ENCODE measurements at places on chromosomes 12 and 14.

DNA sequence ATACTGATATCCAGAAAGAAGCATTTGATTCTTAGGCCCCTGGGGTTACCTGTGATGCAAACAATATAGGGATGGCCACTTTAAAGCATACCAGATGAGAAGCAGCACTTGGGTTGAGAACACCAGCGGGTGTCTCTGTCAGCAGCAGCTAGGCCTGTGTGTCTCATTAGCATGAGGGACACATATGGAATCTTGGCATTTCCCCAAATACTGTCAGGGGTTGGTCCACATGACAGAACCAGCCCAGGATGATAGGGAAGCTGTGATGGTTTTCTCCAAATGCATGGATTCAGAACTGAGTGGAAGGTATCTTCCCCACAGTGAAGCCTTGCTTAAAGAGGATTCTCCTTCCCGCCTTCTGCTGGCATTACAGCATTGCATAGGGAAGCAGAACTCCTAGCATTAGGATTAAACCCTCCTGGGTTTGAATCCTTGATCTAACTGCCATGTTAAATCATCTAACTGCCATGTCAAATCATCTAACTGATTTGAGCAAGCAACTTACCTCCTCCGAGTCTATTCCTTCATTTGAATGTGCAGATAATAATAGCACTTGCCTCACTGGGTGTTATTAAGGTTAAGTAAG lies 111.5 kb upstream of the WSCD2 start:
- no peak for DNase-seq

DNA sequence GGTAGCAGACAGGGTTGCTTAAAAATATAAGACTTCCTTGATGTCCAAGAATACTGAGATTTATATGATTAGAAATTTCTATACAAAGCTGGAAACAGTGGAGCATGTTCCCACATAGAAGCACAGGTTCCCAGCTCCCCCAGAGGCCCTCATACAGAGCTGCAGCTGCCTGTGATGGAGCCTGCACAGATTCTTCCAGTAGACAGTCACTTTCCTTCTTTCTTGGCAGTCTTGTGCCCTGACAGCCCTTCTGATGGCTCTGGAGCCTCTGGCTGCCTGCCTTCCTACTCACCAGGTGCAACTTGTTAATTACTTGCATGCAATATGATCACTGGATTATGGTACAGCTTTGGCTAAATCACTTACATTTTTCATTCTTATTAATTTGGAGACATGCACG lies 44.4 kb downstream of the BICD1 start:
- no peak for DNase-seq

DNA sequence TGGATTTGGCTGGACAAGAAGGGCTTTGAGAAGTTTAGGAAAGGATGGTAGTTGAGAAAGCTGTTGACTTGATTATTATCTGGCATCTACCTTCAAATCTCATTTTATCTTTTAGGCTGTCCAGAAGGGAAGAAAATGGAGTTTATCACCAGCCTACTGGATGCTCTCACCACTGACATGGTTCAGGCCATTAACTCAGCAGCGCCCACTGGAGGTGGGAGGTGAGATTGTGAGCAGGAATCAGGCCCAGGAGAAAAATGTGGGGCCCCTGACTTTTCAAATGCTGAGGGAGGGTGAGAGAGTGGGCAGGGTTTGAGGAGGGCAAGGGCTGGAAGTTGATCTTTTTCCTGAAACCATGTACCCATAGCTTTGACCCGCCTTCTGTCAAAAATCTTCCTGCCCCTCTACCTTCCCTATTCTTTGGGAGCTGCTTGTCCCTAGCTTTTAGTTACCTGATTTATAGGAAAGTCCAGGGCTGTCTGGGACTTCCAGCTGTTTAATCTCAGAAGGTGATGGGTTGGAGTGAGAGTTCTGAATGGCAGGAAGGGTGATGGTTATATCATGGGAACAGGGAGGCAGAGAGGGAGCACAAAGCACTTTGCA lies 134.2 kb downstream of the SMOC1 start:
- DNase-seq: peak; percentile 59

DNA sequence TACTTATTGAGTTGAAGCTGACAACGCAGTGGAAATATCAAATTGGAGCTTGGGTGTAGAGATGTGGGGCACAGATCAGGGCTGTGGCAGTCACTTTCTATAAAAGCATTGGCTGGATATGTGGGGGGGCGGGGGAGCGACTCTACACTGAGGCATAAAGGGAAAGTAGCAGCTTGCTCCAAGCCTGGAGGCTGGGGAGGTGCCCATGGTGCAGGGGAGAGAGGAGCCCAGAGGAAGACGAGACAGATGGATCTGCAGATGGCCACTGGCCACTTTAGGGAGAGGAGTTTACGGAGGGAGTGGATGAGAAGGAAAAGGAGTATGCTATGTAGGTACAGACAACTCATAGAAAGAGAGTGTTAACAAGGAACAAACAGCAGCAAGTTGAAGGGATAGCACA lies 13.5 kb upstream of the NGB start:
- no peak for DNase-seq

- DNase-seq: no peak
Observed at GRCh38 chr12:100721169-100721568, 73.4 kb upstream of the ANO4 start.

DNA sequence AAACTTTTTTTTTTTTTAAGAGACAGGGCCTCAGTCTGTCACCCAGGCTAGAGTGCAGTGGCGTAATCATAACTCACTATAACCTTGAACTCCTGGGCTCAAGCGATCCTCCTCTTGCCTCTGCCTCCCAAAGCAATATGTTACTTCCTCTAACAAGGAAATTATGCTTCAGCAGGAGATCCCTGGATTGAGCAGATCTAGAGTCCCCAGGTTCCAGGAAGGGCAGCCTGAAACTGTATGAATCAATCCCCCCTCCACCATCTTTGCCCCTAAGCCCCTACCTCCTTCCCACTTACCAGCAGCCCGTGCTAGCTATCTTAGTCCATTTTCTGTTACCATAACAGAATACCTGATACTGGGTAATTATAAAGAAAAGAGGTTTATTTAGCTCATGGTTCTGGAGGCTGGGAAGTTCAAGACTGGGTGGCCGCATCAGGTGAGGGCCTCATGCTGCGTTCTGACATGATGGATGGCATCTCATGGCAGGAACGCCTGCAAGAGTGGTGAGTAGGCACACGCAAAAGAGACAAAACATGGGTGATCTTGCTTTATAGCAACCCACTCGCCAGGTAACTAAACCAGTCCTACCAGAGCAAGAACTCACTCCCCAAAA lies 5.0 kb downstream of the TAMALIN start:
- DNase-seq: no peak

GRCh38 chr14:69713209-69713781 lies 53.6 kb upstream of the SRSF5 start:
- no peak for DNase-seq

DNA sequence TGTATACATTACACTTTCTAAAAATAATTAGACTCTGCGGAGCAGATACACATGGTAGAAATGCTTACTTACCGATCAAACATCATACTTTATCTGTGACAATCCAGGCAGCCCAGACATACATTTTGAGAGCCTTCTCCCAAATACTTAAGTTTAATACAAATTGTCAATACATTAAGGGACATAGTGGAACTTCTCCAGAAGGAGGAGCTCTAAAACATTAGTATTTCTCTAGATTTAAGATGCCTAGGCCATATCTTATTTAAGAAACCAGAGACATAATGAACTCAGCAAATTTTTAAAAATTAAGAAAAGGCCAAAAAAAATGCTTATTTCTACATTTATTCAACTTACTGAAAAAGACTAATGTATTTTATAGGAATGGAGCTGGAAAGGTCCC lies 16.1 kb downstream of the ACSM4 start:
- DNase-seq: peak; percentile 51

DNA sequence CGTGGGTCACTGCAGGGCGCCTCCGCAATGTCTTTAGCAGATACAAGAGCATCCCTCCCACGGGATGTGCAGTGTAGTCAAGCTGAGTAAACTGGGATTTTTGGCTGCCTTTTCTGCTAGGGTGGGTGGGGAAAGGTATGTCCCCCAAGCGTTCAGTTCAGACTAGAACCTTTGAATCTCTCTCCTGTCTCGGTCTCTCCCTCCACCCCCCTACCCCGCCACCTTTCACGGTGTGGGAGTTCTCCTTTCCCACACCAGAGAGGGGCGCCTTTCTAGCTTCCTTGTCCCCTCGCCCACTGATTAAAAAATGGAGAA lies 525 bp upstream of the FAR2 start:
- no peak for DNase-seq

DNA sequence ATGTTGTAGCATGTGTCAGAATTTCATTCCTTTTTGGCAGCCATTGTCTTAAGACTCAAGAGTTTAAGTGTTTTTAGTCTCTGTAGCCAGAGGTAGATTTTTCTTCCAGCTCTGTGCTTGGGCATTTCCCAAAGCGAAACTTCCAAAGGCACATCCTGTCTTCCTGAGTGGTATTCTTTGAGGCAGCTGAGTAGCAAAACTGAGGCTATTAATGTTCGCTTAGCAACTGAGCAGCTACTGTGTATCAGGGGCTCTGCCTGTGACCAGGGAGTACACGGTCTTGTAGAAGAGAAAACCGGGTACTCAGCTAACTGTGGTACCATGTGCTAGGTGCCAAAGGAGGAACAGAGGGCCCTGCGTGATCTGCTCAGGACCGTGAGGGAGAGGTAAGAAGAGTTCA lies 52.0 kb downstream of the ETV6 start:
- no peak for DNase-seq

- no peak for DNase-seq
Observed at GRCh38 chr14:59161561-59162175, 26.8 kb upstream of the DAAM1 start.

DNA sequence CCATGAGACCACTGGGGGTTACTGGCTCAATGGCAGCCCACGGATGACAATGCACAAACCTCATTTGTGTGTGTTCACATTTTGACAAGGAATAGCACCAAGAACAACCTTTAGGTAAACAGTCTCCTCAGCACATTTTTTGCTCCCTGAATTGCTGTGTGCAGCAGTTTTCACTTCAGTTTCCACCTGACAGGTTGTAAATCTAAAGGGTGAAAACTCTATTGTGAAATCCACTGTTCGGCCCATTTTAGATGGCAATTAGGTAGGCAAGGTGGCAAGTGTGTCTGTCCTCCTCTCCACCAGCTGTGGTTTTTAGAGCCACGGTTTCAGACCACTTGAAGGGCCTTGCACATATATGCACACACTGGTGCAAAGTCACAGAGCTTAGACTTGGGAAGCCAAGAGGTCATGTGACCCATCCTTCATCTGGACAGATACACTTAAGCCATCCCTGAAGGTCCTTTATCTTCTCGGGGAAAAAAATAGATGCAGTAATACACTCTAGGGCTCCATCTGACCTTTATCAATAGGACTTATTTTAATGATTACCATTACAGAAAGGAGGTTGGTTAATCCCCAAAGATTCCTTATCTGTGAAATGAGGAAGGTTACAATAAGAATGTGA lies 23.2 kb downstream of the HAL start:
- no peak for DNase-seq

DNA sequence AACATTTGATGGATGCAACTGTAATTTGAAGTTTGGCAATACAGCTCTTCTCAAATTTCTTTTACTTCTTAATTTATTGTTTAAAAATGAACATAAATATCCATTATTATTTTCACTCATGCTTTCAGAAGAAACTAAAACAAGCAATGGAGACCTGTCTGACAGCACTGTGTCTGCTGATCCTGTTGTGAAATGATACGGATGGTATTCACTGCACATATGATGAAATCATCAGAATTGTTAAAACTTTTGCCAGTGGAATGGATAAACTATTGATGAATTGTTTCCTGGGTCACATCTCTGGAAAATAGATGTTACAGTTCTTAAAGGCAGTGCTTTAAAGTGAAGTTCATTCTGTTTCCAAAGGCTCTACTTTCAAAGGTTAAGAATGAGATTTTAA lies 59.2 kb downstream of the WASHC4 start:
- no peak for DNase-seq

GRCh38 chr12:108977360-108977759 lies 43.5 kb downstream of the SVOP start:
- DNase-seq: no peak

- DNase-seq: no peak
Observed at GRCh38 chr12:113875691-113876090, 90.4 kb downstream of the RBM19 start.

DNA sequence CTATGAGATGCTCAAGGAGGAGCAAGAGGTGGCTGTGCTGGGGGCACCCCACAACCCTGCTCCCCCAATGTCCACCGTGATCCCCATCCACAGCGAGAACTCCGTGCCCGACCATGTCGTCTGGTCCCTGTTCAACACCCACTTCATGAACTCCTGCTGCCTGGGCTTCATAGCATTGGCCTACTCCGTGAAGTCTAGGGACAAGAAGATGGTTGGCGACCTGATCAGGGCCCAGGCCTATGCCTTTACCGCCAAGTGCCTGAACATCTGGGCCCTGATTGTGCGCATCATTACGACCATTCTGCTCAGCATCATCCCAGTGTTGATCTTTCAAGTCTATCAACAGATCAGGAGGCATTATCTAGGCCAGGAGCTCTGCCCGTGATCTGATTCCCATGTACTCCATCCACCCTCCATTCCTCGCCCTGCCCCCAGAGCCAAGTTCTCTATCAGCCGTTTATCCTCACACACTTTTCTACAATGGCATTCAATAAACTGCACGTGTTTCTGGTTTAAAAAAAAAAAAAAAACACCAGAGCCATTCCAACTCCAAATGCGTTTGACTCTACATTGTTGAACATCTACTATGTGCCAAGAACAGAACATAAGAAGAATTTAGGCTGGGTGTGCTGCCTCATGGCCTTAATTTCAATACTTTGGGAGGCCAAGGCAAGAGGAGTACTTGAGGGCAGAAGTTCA lies 17.5 kb downstream of the ATXN2 start:
- DNase-seq: no peak

DNA sequence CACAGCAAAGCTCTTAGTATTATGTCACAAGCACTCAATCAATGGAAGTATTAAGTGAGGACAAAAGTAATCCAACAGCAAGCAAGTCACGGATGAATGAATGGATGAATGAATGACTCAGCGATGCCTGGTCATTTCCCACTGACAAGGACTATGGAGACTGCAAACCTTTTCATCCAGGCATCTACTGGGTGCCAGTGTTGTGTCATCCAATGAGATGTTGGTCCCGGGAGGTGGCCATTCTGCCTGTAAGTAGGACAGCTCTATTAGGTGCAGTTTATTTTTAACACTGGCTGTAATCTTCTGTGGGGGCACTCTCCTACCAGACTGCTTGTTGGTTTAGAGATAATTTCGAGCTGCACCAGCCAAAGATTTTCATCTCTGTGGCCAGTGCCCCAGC lies 39.4 kb downstream of the STAB2 start:
- peak; percentile 7 for DNase-seq

- DNase-seq: no peak
Observed at GRCh38 chr14:20400589-20400964, 12.7 kb downstream of the TEP1 start.

- DNase-seq: no peak
Observed at GRCh38 chr12:109027767-109028166, 6.9 kb upstream of the SVOP start.

GRCh38 chr14:89276424-89276975 lies 140.5 kb downstream of the FOXN3 start:
- peak; percentile 78 for DNase-seq

- no peak for DNase-seq
Observed at GRCh38 chr14:63435838-63436237, 107.3 kb downstream of the PPP2R5E start.

All from hematopoietic multipotent progenitor cell treated with erythropoietin and hydrocortisone succinate and interleukin-3 and kit ligand, for 8 days (in vitro differentiated cells).